ENCODE measurements at places on chromosomes 7 and 10. TPM values are rescaled to one million over a fixed set of nuclear protein-coding genes. Genes with fewer than 3 reads are reported as not detected.

PRSS37 gene
- not detected for total RNA-seq

MOGAT3 gene
- not detected for total RNA-seq

DNA sequence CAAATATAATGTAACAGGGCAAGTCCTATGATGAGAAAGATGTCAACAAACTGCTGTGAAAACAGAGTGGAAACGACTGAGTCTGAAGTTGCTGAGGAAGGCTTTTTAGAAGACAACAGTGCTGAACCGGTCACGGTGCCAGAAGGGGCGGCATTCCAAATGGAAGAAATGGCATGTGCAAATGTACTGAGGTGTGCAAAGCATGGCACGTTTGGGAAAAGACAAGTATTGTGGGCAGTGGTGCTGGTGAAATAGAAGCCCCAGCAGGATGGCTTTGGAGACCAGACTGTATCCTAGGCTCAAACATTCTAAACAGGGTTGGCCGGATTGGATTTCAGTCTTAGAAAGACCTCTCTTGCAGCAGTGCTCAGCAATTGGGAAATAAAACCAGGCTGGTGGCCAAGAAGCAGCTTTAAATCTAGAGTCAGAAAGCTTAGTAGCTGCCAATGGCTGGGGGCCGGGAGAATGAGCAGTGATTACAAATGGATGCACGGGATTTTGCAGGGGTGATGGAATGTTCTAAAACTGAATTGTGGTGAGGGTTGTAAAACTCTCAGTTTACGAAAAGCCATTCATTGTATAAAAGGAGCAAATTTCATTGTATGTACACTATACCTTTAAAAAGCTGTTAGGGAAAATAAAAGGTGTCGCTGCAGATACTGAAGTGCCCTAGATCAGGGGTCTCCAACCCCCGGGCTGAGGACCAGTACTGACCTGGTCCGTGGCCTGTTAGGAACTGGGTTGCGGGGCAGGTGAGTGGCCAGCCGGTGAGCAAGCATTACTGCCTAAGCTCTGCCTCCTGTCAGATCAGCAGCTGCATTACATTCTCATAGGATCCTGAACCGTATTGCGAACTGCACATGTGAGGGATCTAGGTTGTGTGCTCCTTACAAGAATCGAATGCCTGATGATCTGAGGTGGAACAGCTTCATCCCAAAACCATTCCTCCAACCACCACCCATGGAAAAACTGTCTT lies 141.6 kb downstream of the HIBADH start:
- no peak overlapping the region for H3K4me3 ChIP-seq
- H3K4me1 ChIP-seq = peaks cover 2% of the 10 kb centered on the region
- H3K27me3 ChIP-seq = no peaks in the 10 kb centered on the region
- peak; percentile 77 for DNase-seq
- H3K36me3 ChIP-seq = peaks cover 5% of the 10 kb centered on the region
- H3K27ac ChIP-seq = no peak overlapping the region

DNA sequence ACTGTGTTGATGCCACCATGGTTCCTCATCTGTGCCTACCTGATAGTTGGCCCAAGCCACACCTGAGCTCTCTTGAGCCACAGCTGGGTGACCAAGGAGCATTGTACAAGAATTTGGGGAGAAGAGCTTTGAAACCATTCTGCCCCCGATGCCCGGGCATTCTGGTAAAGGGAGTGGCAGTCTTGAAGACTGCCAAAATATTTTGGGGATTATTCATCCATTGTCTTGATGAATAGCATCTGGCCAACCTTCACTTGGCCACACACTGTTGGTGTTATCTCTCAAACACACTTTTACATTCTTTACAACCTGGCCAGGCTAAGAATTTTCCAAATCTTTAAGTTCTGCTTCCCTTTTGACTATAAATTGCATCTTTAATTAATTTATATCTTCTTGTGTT lies 113.1 kb upstream of the PCBD1 start:
- H3K4me3 ChIP-seq = no peak overlapping the region
- no peaks in the 10 kb centered on the region for H3K36me3 ChIP-seq
- H3K27me3 ChIP-seq = peaks cover 10% of the 10 kb centered on the region

DNA sequence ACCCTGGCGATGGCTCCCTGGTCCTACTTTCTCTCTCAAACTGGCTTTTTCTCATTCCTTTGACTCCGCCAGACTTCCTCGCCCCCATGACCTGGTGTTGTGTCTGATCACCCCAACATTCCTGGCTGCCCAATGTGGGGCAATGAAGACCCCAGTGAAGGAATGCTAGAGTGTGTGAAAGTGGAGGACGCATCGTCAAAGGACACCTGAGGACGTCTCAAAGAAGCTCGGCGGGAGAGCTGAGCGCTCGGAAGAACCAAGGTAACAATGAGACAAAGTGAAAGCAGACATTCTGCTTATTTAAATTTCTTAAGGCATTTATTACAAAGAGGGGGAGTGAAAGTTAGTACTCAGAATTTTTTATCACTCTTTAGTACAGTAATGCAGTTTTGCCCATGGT lies 31.7 kb upstream of the AKR1C2 start:
- no peak overlapping the region for H3K4me3 ChIP-seq
- H3K27me3 ChIP-seq = no peaks in the 10 kb centered on the region
- no peak overlapping the region for H3K27ac ChIP-seq

Measured in IMR-90 (cell line).